ENCODE measurements at places on chromosomes 1 and 21.
A peak's percentile ranks its signal among the peaks of the same experiment; 100 is the strongest.

DNA sequence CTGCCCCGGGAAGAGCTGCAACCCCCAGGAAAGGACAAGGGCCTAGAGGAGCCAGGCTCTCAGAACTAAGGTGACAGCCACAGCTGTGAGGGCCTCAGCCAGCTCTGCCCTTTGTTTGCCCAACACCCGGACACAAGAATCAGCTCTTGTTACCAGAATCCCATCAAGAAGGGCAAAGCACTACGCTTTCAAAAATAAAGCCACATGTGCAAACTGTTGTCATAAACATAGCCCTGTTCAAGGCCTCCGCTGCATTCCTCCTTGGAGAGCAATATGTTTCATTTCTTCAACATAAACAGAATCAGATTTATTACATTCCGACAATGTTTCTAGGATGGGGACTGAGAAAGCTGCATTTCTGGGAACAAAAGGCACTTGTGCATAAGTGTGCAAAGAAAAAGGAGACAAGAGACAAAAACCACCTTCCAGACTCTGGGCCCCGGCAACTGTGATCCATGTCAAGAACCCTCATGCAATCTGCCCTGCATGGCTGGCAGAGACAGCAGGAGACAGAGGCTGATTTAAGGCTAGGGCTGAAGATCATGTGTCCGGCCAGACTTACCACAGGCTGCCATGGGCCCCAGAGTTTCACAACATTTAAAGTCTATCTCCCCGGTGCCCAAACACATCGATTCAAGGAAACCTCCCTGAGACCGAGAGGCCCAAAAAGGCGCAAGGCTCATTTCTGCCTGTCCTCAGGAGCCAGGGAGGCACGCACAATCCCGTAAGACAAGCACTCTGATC, 71.0 kb downstream of the SSBP3 start:
- DNase-seq = no peak

- DNase-seq = no peak
Observed at GRCh38 chr1:225818229-225818628, 8.3 kb downstream of the EPHX1 start.

DNA sequence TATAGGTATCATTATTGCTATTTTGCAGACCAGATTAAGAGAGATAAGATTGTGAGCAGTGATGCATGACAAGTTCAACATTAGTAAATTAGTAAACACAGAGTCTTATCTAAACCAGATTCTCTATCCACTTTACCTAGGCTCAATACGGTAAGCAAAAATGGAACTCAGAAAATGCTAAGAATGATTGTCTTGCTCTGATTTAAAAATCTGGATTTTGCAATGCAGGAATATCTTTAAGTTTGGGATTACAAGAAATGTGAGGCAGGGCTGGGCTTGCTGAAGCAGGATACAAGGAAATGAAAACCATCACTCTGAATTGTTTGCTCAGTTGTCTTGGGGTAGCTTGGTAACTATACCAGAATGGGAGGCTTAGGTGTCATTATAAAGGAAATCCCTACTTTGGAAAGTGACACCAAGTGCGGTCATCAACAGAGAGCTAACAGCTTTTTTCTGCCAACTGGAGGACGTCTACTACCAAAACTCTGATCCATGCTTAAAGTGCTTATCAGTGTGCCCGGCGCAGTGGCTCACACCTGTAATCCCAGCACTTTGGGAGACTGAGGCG, 332.7 kb upstream of the RUNX1 start:
- peak; percentile 49 for DNase-seq

GRCh38 chr1:25765136-25765922, 34.7 kb upstream of the SELENON start:
- DNase-seq = no peak

GRCh38 chr1:23341931-23342692, 2.0 kb downstream of the HNRNPR start:
- no peak for DNase-seq

DNA sequence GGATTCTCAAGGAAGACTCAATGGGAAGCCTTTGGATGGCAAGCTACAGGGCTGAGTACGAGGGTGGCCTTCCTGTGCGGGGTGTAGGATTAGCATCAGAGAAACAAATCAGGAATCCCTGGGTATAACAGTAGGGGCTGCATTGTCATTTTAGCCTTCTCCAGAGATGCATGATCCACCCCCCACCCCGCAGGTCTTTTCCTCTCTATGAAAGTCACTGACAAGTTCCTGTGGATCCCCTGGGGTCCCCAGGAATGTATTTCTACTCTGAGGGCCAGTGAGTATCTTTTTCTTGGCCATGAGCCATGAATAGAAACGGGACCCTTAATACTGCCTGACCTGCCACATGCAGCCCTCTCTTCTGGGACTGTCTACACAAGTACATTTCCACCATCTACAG, 473.0 kb upstream of the VAMP3 start:
- no peak for DNase-seq

DNA sequence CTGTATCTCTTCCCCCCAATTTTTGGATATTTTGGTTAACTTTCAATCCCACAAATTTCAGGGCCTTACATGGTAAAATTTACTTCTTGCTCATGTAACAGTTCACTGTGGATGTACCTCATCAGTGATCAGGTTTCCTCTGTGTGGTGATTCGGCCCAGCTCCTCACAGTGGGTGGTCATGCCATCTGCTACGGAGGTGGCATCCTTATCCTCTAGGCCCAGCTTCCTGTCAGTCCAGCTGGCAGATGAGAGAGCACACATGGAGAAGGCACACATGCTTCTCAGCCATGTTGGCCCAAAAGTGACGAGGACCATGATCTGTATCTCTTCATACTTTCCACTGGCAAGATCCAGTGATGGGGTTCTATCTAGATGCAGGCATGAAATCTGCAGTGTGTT, 27.2 kb downstream of the PCBP3 start:
- no peak for DNase-seq

GRCh38 chr1:8349961-8350360, 32.0 kb downstream of the SLC45A1 start:
- no peak for DNase-seq

GRCh38 chr1:182035097-182035770, 26.3 kb downstream of the ZNF648 start:
- DNase-seq = no peak

- no peak for DNase-seq
Observed at GRCh38 chr1:153119491-153119971, 6.2 kb upstream of the SPRR2F start.

DNA sequence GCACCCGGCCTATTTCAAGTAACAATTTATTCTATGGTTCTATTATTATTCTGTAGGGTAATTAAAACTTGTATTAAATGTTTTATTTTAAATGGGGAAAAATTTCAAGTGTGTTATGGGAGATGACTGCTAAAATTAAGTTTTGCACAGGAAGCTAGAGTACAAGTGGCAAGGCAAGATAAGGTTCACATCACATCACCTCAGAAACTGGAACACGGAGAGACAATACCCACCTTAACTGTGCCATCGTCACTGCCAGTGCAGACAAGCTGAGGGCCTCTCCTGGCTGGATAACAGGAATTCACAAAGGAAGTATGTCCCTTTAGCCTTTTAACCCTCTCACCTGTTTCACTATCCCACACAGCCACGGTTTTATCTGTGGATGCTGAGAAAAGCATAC, 7.6 kb downstream of the SNRNP40 start:
- no peak for DNase-seq

DNA sequence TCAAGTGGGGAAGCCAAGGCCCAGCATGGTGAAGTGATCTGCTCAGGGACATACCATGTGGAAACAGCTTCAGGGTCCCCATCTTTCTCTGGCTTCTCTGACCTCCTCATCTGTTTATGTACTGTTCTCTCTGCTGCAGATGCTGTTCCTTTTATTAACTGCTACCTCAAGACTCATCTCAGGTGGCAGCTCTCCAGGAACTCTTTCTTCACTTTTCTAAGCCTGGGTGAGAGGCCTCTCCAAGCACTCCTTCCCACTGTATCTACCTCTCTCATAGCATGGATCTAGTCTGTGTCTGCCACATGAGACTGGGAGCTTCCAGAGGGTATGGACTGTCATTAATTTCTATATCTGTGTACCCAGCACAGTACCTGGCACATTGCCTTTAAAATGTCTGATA, 73.4 kb upstream of the PPM1J start:
- DNase-seq = no peak

- DNase-seq = no peak
Observed at GRCh38 chr1:43995984-43996732, 4.8 kb downstream of the CCDC24 start.

- DNase-seq = peak; percentile 26
Observed at GRCh38 chr1:245213066-245213831, 58.5 kb downstream of the KIF26B start.

GRCh38 chr1:79207786-79208185, 201.3 kb upstream of the ADGRL4 start:
- no peak for DNase-seq

- no peak for DNase-seq
Observed at GRCh38 chr1:89287181-89288050, 14.8 kb upstream of the GBP5 start.

DNA sequence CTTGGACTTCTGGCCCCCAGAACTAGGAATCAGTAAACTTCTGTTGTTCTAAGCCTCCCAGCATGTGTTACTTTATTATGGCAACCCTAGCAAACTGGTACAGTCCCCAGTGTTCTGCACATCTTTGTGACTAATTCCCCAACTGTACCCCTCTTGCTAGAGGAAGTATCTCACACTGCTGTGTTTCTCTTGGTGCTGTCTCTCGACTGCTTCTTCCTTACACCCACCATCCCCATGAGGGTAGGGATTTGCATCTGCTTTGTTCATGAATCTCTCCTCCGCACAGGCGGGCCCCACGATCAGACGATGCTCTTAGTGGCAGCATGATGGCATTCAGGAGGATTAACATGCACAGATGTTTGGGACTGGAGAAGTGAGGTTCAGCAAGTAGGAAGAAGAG, 46.7 kb downstream of the CLIC6 start:
- no peak for DNase-seq

GRCh38 chr1:25683177-25683576, 66.6 kb downstream of the MAN1C1 start:
- DNase-seq = peak; percentile 29

GRCh38 chr1:5686925-5687706, 305.1 kb downstream of the NPHP4 start:
- no peak for DNase-seq

- no peak for DNase-seq
Observed at GRCh38 chr1:45370575-45370974, 30.3 kb upstream of the MUTYH start.

GRCh38 chr21:25970254-25970930, 200.2 kb downstream of the APP start:
- no peak for DNase-seq

DNA sequence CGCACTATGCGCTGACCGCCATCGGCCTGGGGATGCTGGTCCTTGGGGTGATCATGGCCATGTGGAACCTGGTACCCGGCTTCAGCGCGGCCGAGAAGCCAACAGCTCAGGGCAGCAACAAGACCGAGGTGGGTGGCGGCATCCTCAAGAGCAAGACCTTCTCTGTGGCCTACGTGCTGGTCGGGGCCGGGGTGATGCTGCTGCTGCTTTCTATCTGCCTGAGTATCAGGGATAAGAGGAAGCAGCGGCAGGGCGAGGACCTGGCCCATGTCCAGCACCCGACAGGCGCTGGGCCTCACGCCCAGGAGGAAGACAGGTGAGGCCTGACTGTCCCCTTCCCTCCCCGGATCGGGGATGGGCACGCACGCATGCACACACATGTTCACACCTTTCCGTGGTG, 31.9 kb upstream of the FHAD1 start:
- no peak for DNase-seq

- DNase-seq = no peak
Observed at GRCh38 chr1:78980511-78980910, 26.0 kb downstream of the ADGRL4 start.

- no peak for DNase-seq
Observed at GRCh38 chr1:204495078-204495753, 611 bp upstream of the PIK3C2B start.

DNA sequence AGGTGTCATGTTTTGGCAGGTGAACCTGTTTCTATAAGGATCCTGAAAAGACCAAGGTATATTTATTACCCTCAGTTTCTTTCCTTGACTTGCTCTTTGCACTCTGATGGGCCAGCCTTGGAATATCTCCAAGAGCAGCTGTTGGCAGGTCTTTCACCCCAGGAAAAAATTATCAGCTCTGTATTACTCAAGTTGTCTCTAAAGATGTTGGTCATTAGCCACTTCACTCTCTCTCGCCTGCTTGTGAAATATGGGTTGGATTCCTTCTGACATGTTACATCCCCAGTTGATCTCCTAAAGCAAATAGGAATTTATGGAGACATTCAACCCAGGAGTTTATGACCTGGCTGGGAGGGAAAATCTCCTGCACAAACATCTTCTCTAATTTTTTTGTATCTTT, 85.9 kb downstream of the KCNJ15 start:
- DNase-seq = no peak

DNA sequence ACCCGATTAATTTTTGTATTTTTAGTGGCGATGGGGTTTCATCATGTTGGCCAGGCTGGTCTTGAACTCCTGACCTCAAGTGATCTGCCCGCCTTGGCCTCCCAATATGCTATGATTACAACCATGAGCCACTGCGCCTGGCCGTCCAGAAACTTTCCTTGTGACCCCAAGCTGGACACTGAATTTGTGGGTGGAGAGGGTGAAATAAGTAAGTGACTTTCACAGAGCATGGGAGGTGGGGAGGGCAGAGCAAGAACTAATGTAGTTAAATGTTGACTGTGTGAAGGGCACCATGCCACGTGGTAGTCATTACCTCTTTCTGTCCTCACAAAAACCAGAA, 2.7 kb upstream of the UTP11 start:
- DNase-seq = no peak

- DNase-seq = no peak
Observed at GRCh38 chr1:17857996-17858395, 102.9 kb downstream of the ACTL8 start.

DNA sequence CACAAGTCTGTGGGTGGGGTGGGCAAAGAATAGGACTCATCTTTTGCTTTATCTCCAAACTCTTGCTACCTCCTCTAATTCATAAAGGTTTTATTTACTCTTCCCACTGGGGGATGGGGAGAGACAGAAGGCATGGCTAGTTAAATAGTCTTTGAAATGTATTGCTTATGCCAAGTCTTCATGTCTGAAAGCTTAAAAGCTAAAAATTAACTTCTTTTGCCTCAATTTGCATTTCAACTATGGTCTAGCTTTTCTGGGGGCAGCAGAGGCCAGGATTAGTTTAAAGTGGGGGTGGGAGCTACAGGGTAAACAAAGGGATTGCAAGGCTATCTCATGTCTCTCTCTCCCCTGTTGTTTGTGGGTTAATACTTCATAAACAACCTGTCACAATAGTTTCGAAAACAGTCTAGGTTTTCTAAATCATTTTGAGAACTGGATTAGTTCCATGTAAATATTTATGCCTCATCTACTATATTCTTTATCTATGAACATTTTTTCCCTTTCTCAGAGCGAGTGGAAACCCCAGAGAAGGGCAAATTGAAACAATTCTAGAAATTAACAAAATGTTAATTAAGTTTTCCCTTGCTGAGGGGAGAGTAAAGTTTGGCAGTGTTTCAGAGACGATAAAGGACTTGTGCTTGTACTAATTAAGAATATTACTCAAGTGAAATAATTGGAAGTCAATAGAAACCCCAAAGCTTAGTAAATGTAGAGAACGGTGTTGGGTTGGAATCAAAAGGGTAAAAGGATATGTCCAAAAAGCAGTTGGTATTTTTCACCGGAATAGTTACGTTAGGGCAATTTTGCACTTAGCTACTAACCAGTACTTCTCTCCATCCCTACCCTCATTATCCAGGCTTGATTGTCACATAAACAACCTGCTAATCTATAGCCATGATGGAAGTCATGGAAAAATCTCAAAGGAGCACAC, 182.2 kb downstream of the GIPC2 start:
- no peak for DNase-seq

Data from NCI-H1092 treated with DMSO at 0.1 percent for 48 hours (cell line).